ENCODE measurements at places on chromosomes 12 and 14. TPM values are rescaled to one million over a fixed set of nuclear protein-coding genes. Genes with fewer than 3 reads are reported as not detected.

KRT83 gene
- 0.33 TPM for total RNA-seq

CLEC6A gene
- 0.09 TPM for total RNA-seq

GRCh38 chr12:40117818-40118217 lies 11.9 kb upstream of the SLC2A13 start:
- no peaks in the 10 kb centered on the region for H3K36me3 ChIP-seq
- H3K4me1 ChIP-seq, result no peaks in the 10 kb centered on the region
- H3K27ac ChIP-seq, result no peak overlapping the region
- DNase-seq, result no peak
- H3K27me3 ChIP-seq, result no peaks in the 10 kb centered on the region

DNA sequence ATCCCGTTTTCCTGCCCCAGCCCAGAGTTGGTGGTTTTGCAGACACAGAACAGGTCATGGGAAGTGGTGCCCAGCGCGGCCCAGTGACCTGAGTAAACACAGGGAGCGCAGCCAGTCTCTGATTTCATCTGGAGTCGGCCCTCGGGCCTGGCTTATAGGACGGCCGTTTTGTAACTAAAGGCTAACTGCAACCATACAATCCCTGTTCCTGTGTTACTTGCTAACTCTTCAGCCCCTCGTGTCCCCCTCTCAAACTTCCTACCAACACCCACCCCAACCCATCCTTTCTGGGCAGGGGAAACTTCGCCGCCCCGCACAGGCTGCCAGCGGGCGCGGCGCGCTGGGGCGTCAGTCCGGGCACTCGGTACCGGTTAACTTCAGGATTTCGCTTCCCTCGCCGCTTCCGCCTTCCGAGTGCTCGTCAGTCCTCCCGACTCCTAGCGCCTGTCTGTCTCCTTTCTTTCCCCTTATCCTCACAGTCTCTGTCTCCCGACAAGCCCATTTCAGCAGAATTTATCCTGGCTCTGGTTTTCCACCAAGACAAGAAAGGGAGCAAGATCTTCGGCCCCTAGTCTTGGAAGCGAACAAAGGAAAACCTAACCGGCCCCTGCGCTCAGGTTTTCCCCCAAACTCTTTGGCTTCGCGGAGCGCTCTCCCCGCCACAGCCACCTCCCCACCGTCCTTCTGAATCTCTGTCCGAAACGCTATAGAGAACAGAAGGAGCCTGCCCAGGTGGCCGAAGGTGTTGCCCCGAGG lies 2.0 kb downstream of the SIX1 start:
- H3K27me3 ChIP-seq, result peaks cover 99% of the 10 kb centered on the region
- H3K4me3 ChIP-seq, result peak overlapping the region; percentile 31
- DNase-seq, result no peak
- H3K27ac ChIP-seq, result no peak overlapping the region
- no peaks in the 10 kb centered on the region for H3K36me3 ChIP-seq
- H3K4me1 ChIP-seq, result peaks cover 3% of the 10 kb centered on the region

GRCh38 chr14:25122211-25122610 lies 72.3 kb upstream of the STXBP6 start:
- no peak overlapping the region for H3K27ac ChIP-seq
- H3K4me3 ChIP-seq, result no peak overlapping the region
- DNase-seq, result no peak
- no peaks in the 10 kb centered on the region for H3K36me3 ChIP-seq
- H3K4me1 ChIP-seq, result no peaks in the 10 kb centered on the region

DNA sequence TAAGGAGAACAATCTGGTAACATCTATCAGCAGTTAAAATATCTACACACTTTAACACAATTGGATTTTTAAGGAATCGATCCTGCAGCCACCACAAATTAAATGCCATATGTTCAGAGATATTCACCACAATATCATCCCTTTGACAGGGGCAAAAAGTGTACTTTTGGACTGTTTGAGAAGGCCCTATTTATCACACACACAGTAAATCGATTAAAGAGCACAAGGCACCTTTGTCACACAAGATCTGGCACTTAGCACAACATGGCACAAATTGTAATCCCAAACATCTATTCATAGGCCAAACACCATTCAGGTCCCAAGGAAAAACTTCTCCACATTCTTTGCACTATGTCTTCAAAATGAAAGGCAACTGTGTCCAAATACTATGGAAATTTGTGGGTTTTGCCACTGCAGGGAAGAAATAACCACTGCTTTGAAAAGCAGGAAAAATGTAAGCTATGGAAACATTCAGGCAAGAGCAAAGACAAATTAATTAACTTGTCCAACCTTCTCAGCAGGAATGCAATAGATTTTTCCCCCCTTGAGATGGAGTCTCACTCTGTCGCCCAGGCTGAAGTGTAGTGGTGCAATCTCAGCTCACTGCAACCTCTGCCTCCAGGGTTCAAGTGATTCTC lies 282.5 kb upstream of the TMPO start:
- no peaks in the 10 kb centered on the region for H3K4me1 ChIP-seq
- no peak overlapping the region for H3K27ac ChIP-seq
- no peaks in the 10 kb centered on the region for H3K36me3 ChIP-seq
- no peaks in the 10 kb centered on the region for H3K27me3 ChIP-seq
- no peak for DNase-seq
- no peak overlapping the region for H3K4me3 ChIP-seq

GRCh38 chr12:104786352-104786751 lies 171.7 kb downstream of the SLC41A2 start:
- no peak overlapping the region for H3K4me3 ChIP-seq
- DNase-seq, result no peak
- no peaks in the 10 kb centered on the region for H3K4me1 ChIP-seq
- no peaks in the 10 kb centered on the region for H3K27me3 ChIP-seq
- no peak overlapping the region for H3K27ac ChIP-seq

DNA sequence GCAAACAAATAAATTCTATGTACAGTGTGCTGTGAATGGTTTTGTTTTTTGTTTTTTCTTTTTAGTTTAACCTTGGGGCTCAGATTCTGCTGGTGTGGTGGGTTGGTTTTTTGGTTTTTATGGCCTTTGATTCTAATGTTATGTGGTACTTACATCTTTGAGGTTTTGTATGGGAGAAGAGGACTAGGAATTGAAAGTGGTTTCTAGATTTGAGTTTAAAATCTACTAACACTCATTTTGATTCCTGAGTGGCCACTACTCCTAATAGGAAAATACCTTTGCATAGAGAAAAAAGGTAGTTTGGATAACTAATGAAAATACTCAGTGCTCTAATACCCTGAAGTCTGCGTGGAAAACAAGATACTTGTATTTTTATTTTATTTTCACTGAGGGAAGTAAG lies 137.7 kb downstream of the MON2 start:
- peaks cover 2% of the 10 kb centered on the region for H3K36me3 ChIP-seq
- no peak for DNase-seq
- no peaks in the 10 kb centered on the region for H3K27me3 ChIP-seq
- peaks cover 10% of the 10 kb centered on the region for H3K4me1 ChIP-seq
- peak overlapping the region; percentile 97 for H3K4me3 ChIP-seq
- no peak overlapping the region for H3K27ac ChIP-seq

GRCh38 chr14:102840115-102840514 lies 62.9 kb downstream of the TRAF3 start:
- no peak overlapping the region for H3K4me3 ChIP-seq
- H3K27ac ChIP-seq, result no peak overlapping the region
- no peak for DNase-seq
- no peaks in the 10 kb centered on the region for H3K4me1 ChIP-seq

- H3K4me3 ChIP-seq, result no peak overlapping the region
- no peaks in the 10 kb centered on the region for H3K36me3 ChIP-seq
- H3K4me1 ChIP-seq, result no peaks in the 10 kb centered on the region
- no peak overlapping the region for H3K27ac ChIP-seq
Measured at GRCh38 chr12:76187177-76187576, 102.7 kb upstream of the NAP1L1 start.

DNA sequence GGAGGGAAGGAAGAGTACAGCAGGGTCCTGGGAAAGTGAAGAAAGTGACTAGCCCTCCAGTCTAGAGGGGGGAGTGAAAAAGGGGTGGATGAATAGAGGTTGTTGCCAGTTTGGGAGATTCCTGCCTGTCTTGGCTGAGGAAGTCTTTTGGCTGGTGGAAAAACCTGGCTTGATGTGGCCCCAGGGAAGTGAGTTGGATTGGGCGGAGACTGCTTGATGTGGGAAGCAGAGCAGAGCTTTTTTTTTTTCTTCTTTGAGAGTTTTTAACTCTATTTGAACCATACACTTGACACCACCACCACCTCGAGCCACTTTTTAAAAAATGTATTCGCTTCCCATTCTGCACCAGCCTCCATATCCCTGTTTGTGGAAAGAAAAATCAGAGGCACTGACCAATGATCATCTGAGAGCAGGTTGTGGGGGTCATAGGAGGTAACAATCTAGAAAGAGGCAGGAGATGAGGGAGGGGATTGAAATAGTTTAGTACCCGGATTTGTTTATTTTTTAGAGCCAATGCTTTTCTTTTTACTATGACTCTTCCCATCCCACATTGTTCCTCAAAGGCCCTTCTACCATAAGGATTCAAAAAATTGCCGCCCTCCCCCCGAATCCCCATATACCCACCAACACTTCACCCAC lies 690 bp upstream of the DTX3 start:
- peaks cover 24% of the 10 kb centered on the region for H3K4me1 ChIP-seq
- H3K27ac ChIP-seq, result peak overlapping the region; percentile 62
- H3K36me3 ChIP-seq, result peaks cover 49% of the 10 kb centered on the region
- H3K4me3 ChIP-seq, result peak overlapping the region; percentile 72
- no peak for DNase-seq

- H3K27ac ChIP-seq, result no peak overlapping the region
- H3K27me3 ChIP-seq, result no peaks in the 10 kb centered on the region
- peaks cover 2% of the 10 kb centered on the region for H3K36me3 ChIP-seq
- H3K4me1 ChIP-seq, result peaks cover 7% of the 10 kb centered on the region
- no peak for DNase-seq
Measured at GRCh38 chr12:132084621-132085290, 59.4 kb downstream of the DDX51 start.

DNA sequence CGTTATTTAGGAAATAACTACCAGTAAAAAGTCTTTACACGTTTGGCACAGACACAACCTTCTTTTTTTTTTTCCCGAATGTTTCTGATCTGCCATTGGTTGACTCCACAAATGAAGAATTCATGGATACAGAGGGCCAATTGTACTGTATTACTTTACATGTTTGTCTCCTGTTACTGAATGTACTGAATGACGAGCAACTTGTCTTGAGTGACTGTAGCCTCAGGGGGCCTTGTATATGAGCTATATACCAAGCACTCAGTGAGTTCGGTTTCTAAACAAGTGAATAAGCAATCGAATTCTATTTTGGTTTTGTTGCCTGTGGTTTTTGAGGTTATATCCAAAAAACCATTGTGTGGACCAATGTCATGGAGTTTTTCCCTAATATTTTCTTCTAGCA lies 480.0 kb upstream of the SYT1 start:
- DNase-seq, result no peak
- no peaks in the 10 kb centered on the region for H3K27me3 ChIP-seq
- H3K27ac ChIP-seq, result no peak overlapping the region

- H3K4me3 ChIP-seq, result no peak overlapping the region
- DNase-seq, result no peak
- no peaks in the 10 kb centered on the region for H3K36me3 ChIP-seq
- H3K27me3 ChIP-seq, result no peaks in the 10 kb centered on the region
Measured at GRCh38 chr12:34402899-34403705, 380.8 kb downstream of the ALG10 start.

DNA sequence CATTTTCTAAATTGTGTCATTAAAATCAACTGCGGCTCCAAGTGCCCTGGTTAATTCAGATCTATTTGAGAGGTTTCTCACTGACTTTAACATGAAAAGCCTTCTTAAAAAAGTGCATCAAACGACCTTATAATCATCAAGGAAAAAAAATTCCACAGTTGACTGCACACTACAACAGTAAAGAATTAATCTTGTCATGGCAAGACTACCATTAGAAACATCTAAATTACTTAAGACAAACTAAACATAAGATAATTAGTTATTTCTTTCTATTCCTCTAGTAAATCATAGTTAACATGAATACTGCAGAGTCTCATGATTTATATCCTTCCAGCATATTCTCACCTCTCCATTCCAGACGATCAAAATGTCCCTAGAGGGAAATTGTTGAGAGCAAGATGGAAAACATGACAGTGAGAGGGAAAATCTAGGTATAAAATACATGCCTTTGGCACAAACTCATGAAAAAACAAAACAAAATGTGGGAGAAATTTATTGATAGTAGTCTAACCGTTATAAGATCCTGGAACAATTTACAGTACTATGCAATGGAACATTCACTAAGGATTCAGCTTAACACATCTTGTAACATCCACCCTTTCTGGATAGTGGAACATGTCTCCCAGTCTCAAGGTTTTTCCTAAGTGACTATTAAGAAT lies 112.5 kb downstream of the PRKD1 start:
- no peaks in the 10 kb centered on the region for H3K27me3 ChIP-seq
- H3K4me1 ChIP-seq, result no peaks in the 10 kb centered on the region
- H3K36me3 ChIP-seq, result no peaks in the 10 kb centered on the region
- no peak for DNase-seq
- H3K27ac ChIP-seq, result no peak overlapping the region
- H3K4me3 ChIP-seq, result no peak overlapping the region

DNA sequence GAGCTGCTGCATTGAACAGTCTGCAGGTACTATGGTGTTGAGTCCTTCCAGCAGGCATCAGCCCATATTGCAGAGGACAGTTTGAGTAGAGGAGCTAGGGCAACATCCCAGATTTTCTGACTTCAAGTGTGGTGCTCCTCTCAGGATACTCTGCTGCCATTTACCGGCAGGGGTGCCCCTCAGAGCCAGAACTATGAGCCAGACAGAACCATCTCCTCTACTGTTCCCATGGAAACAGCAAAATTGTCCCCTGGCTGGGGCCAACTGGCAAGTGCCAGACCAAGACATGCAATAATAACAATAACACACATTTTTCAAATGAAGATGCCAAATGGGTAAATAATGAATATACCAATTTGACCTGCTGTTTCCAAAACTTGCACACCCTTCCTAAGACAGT lies 102.9 kb downstream of the ADCK1 start:
- no peaks in the 10 kb centered on the region for H3K36me3 ChIP-seq
- no peaks in the 10 kb centered on the region for H3K4me1 ChIP-seq
- no peaks in the 10 kb centered on the region for H3K27me3 ChIP-seq
- no peak for DNase-seq

DNA sequence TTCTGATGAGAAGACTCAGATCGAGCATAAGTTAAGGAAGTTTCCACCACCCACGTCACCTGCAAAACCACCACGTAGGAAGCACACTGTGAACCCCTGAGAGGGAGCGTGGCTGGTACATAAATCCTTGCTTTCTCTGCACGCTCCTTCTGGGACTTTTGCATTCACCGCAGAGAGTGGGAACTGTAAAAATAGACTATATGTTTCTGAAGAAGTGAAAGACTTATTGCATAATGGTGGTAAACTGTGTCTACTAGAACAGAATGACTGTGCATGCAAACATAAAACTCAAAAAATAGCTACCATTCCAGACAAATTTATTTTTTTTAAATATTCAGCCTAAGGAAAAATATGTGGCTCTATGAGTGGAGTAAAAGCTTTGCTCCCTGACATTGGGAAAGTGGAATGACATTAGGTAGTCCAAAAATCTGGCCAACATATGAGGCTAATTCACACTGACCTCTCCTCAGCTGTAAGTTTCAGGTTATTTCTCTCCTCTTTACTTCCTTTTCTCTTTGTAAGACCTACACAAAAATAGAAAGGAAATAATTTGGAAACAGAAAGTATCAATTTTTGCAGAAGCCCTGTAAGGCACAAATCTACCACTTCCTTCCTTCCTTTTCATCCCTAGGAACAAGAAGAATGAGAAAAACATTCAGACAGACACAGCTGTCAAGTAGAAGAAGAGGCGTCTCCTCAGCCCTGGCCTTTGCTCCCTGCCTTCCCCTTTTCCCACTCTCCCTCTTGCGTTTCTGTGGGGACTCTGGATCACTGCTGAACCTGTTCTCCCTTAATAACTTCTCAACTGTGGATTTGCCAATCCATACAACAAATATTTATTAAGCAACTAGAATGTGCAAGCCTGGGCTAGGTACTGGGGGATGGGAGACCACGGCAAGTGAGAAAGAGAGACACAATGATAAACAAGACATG lies 264.3 kb upstream of the FOXN3 start:
- H3K4me1 ChIP-seq, result peaks cover 16% of the 10 kb centered on the region
- H3K36me3 ChIP-seq, result no peaks in the 10 kb centered on the region
- peak overlapping the region; percentile 61 for H3K27ac ChIP-seq
- peak; percentile 64 for DNase-seq
